Effector memory CD8-positive, alpha-beta T cell (primary cell): ENCODE measurements at places on chromosomes 3 and 15.

DNA sequence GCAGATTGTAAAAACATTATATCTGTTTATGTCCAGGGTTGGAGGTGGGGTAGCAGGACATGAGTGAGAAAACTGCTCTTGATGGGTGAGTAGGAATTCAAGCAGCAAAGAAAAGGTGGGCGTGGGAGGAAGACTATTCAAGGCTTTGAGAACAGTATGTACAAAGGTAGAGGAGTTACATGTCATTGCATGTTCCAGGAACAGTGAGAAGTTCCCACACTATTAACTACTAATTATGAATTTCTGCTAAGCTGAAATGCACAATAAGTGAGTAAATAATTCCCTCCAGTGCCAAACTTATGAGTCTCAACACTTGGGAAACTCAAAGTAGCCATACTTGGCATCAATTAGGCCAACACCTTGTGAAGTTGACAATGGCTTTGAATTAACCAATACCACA lies 80.1 kb downstream of the SRGAP3 start:
- no peak for DNase-seq

- no peak for DNase-seq
Measured at GRCh38 chr15:45174069-45174468, 13.7 kb downstream of the SHF start.

- DNase-seq, result peak; percentile 21
Measured at GRCh38 chr15:38252481-38253350, at the start of gene SPRED1. Gene SPRED1 (plus strand): TSS chr15:38252836. CDS start chr15:38253186, 350 bp downstream.

GRCh38 chr3:115086344-115086743 lies 60.7 kb downstream of the ZBTB20 start:
- DNase-seq, result no peak

DNA sequence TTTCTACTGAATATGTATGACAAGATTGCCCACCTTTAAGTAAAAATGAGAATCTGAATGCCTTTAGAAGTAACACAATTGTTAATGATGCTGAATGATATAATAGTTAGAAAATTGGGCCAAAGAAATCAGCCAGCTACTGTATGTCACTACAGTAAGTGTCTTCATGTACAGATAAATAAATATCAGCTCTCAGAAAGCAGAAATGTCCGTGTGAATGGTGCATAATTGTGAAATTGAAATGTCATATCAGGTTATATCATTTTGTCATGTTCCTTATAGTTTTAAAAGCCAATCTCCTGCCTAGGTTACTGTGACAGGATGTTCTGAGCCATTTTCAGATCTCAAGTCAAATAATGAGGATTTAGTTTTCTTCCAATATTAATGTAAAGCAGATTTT lies 90.6 kb upstream of the SNTN start:
- no peak for DNase-seq

DNA sequence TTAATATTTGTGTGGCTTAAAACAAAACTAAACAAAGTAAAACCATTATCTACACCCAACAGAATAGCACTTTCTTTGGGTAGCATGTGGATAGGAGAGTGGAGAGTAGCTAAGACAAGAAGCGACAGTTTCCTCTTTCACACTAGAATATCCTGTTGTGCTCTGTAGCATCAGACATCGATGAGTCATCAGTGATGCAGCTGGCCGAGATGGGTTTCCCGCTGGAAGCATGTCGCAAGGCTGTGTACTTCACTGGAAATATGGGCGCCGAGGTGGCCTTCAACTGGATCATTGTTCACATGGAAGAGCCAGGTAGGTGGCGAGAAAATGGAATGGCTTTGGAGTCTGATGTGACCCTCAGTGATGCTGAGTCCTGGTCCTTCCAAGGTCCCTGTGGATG lies 108.1 kb downstream of the USP13 start:
- no peak for DNase-seq
